ENCODE measurements at places on chromosomes 1 and 21. TPM values are rescaled to one million over a fixed set of nuclear protein-coding genes. Genes with fewer than 3 reads are reported as not detected.

DNA sequence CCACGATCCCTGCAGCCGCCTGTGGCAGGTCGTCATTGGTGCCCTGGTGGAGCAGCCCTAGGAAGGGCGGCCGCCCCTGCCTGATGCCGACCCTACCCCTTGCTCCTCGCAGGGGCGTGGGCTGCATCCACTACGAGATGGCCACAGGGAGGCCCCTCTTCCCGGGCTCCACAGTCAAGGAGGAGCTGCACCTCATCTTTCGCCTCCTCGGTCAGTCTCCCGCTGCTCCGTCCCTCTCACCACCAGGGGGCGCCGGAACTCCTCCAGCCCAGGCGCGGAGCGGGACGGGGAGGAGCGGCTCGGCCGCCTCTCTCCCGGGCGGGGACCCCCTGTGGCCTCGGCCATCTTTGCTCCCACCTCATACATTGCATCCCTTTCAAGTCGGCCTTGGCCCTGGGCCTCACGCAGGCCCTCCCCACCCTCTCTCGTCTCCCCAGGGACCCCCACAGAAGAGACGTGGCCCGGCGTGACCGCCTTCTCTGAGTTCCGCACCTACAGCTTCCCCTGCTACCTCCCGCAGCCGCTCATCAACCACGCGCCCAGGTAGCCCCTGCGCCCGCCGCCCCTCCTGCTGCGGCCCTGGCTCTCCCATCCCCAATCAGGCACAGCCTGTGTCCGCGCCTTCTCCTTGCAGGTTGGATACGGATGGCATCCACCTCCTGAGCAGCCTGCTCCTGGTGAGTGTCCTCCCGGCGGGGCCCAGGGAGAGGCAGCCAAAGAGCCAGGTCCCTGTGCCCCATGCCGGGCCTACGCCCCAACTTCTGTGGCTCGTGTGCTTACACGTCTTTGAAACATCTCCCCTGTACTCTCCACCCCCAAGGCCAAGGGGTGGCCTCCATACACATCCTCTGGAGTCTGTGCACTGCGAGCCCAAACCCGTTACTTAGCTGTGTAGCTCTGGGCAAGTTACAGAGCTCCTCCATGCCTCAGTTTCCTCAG, 24.7 kb downstream of the CDK18 start:
- peak; percentile 71 for DNase-seq

DNA sequence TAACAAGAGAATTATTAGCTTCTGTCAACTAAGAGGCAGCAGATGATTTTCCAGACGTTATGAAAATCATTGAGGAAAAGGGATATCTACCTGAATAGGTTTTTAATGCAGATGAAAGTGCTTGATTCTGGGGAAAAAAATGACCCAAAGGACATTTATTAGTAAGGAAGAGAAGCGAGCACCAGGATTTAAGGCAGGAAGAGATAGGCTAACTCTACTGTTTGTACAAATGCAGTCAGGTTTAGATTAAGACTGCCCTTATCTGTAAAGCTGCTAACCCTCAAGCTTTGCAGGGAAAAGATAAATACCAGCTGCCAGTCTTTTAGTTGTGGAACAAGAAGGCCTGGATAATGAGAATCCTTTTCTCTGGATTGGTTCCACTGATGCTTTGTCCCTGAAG, 33.0 kb upstream of the LRIG2 start:
- DNase-seq: no peak

DNA sequence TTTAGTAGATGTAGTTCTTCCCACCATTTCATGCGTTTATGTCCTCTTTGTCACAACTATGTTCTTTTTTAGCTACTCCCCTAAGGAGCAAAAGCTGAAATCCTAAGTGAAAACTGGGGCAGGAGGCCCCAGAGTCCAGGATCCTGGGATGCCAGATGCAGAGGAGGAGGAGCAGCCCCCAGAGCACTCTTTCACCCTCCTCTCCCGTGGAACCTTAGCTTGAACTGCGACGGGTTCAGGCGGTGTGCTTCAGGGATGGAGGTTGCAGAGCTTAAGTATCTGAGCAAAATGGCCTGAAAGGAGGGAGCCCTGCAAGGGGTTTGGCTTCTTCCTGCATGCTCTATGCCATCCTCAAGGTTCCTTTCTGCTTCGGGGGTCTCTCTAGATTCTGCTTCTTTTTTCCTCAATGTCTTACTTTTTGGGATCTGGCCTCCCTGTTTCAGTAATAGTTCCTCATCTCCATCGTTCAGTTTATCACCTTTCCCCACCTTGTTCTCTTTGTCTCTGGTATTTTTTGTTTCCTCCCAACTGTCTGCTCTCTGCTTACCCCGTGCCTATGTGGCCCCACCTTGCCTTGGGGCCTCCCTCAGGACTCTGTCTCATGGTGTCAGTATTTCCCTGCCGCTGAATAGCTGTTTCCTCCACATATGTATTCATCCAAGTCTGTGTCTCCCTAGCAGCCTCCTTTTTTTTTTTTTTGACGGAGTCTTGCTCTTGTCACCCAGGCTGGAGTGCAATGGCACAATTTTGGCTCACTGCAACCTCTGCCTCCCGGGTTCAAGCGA, 2.7 kb upstream of the NHLH1 start:
- DNase-seq: no peak

DNA sequence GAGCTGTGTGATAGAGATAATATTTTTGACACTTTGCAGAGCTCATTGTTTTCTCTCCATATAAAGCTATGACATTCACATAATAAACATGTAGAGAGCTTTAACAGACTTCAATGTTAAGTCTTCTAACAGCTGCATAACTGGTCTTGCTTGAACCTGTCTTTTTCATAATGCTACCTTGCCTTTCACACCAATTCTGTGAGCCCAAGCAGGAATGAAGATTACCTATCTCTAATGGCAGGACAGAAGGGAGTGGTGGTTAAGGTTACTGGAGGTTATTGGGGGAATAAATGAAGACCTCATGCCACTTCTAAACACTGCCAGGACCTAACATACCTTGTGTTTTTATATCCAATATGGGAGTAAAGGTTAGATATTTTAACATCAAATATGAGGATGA, 2.3 kb upstream of the CD55 start:
- DNase-seq: no peak

GRCh38 chr1:14897547-14897946, 256.0 kb upstream of the TMEM51 start:
- no peak for DNase-seq

DNA sequence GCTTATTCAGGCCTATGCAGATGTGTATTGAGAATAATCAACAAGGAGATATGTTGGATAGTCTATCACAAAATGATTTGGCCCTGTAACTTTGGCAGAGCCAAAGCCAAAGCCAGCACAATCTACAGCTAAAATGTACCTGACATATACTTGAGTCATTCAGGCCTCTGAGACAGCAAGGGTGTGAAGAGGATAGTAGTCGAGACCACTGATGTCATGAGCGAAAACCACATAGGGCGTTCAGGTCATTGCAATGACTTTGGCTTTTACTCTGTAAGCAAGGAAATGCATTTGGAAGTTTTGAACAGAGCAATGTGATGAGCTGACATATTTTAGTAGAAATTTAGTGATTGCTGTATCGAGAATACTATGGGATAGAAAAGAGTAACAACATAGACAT, 579.6 kb downstream of the AMY1C start:
- no peak for DNase-seq

DNA sequence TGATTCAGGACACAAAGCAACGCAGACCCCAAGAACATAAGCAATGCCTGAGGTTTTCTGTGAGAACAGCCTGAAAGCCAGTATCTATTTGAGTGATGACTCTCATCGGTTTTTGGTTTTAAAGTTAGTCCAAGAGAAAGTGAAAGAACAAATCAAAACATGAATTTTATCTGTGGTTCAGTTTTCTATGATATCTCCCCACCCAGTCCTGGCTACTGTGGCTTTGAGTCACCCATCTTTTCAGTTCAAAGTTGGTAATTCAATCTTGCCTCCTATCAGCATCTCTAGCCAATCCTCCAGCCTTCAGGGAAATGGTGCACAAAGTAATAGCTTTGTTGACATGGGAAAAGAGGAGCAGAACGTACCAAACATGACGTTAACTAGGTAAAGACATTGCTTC, 40.5 kb upstream of the KRTAP19-8 start:
- no peak for DNase-seq

- DNase-seq: no peak
Observed at GRCh38 chr1:231625975-231626534, 535 bp upstream of the DISC1 start.

DNA sequence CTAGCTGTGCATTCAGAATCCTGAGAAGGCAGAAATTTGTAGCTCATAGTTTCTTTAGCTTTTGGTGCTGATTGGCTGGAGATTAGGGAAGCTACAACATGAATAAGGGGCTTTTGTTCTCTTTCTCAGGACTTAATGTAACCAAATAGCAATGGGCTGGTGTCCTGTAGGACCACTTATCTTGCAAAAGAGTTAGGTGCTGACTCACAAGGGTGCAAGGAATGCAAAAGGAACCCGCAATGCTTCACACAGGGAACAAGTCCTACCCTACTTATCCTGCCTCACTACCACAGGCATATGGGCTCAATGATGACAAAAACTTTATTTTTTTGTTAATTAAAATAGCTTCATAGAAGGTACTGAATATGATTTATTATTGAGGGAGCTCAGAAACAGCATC, 541.5 kb downstream of the AMY1C start:
- no peak for DNase-seq

DNA sequence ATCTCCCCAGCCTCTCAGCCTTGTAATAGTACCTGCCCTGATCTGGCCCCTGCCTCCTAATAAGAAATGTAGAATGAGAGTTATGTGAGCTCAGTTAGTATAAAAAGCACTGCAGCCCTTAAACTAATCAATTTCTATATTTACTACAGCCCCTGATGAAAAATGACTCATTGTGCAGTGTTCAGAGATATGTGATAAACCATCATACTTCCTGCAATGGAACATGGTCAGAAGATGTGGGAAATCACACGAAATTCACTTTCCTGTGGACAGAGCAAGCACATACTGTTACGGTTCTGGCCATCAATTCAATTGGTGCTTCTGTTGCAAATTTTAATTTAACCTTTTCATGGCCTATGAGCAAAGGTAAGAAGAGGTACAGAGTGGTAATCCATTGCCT, 176.8 kb upstream of the PDE4B start:
- no peak for DNase-seq

GRCh38 chr21:45374826-45375455, 30.0 kb upstream of the COL18A1 start:
- no peak for DNase-seq

- no peak for DNase-seq
Observed at GRCh38 chr1:31102501-31102950, 37.0 kb upstream of the PUM1 start.

DNA sequence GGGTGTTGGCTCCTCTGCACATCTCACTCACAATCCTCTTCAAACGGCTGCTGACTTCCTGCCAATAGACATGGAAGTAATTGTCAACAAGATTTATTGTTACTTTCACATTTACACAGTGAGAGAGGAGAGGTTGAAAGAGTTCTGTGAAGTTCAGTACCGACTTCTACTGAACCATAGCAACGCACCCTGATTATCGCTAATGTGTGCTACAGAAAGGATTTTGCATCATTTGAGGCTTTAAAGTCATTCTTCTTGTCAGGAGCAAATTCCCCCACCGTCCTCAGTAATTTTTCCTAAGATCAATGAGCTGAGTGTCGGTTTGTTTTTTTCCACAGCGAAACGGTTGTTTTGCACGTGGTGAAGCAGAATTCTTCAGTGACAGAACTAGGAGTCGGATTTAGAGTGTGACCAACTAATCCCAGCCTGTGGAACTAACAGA, 361.0 kb downstream of the ADGRL2 start:
- peak; percentile 89 for DNase-seq

DNA sequence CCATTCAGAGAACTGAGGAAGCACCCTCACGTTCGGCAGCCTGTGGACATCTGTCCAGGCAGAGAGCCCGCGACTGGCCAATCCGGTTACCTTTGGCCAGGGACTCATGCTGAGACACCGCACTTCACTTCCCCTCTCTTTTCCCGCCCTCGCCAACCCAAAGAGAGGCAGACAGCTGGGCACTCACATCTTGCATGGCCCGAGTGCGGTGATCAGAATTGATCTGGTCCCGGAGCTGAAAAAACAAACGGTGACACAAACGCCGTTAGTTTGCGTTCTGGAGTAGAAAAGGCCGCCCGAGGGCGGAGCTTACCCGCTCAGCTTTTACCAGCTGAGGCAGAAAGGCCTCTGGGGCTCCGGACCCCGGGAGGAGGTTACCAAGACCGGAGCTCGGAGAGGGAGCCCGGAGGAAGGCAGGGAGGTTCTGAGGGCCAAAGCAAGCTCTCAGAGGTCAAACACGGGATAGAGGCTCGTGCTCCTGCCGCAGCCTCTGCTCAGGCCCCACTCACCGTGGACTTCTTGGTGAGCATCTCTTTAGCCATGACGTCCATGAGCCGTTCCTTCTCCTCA, 376 bp downstream of the SF3A3 start:
- no peak for DNase-seq

DNA sequence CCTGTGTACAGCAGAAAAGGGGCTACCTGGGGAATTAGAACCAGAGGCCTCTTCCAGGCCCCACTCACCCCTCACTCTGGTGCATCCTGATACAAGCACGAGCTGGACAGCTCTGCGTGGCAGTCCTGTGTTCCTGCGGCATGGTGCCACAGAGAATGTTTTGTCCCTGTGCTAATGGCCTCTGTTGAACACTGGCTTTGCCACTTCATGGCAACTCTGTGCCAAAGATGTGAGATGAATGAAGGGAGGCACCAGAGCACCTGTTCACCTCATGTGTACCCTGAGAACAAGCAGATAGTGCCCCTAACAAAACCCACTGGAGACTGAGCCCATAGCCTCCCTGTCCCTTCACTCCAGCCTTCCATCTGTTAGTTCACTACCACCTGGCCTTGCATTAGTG, 199.3 kb upstream of the COA6 start:
- no peak for DNase-seq

GRCh38 chr1:48251821-48252220, 29.3 kb downstream of the SLC5A9 start:
- no peak for DNase-seq

Gene SLC30A2
- not detected for total RNA-seq

Gene CD52
- 1.4 TPM for total RNA-seq

Gene IGSF21
- 13.1 TPM for total RNA-seq

Gene CFHR4
- 0.10 TPM for total RNA-seq

Gene AXDND1
- total RNA-seq: 2.4 TPM

Gene S100A2
- not detected for total RNA-seq

Gene CELA2B
- total RNA-seq: not detected

All from spinal cord (tissue), 10 donors.